ENCODE measurements at places on chromosomes 2 and 18.
A peak's percentile ranks its signal among the peaks of the same experiment; 100 is the strongest.

- DNase-seq = no peak
Measured at GRCh38 chr2:88680266-88680902, 11.1 kb upstream of the RPIA start.

DNA sequence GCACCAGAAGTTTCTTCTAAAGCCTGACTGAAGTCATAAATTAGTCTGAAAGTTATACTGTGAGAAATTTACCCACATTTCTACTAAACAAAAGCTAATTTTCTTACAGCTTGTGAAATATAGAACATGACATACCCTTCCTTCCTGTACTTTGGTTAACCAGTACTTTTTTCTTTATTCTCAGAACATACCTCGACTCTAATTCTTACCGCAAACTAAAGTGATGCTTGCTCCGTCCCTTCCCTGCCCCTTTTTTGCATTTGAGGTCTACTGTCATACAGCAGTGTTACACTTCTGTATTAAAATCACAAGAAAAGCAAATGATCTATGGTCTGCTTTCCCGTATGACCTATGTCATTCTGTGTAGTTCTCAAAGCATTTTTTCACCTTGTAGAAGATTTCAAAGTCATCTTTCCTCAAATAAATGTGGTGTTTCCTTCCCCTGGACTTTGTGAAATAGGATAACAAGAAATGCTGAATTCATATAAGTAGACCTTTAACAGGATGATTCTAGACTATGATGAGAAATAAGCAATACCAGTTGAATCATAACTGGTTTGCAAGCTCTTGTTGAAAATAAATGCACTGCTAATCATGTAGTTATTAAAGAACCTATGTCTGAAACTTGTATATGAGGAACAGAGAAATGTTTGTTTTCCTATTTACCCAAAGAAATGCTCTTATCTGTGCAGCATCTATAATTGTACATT lies 30.4 kb downstream of the CYTIP start:
- no peak for DNase-seq

DNA sequence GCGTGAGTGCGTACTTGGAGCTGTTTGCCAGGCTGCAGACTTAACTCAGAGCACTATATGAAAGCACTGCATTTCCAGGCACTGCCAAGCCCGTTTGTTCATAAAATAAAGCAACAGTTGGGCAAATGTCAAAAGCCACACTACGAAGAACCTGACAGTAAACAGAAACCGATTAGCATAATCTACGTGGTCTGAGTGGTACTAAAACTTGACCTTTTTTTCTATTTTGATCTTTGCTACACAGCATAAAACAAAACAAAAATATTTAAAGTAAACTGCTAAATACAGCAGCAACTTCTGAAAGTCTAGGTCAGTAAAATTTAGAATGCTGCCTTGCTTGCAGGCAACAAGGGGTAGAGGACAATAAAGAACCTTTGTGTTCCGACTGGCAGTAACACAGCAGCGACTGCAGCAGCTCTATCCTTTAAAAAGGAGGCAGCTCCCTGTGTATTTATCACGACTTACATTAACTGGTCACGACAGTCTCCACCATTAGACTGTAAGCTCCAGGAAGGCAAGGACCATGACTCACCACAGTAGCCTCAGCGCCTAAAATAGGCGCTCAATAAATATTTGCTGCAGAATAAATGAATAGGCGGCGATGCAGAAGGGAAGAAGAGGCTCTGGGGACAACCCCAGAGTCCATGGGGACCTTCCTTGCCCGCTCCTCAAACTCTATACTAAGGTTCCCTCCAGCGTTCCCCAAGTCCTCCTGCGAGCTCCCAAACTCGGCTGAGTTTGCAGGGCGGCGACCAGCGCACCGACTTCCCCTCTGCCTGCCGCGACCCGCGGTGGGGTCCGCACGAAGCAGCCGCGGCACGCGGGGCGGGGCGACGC lies 902 bp downstream of the SS18 start:
- no peak for DNase-seq

DNA sequence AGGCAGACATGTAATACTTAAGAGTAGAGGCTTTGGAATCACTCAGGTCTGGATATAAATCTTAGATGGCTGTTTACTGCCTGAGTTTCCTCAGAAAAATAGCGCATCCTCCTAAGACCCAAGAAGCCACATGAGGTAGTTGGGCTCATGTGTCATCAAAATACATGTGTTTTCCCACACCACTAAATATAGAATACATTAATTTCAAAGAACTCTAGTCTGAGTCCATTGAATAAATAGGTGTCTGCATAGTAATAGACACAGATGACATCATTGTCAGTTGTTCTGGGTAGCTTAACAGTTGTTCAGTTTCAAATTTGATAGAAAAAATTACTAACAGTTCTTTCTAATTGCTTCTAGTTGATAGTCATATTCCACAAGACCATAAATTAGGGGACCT lies 9.6 kb downstream of the PPP1R1C start:
- no peak for DNase-seq

- no peak for DNase-seq
Measured at GRCh38 chr2:62685256-62685655, 20.3 kb upstream of the EHBP1 start.

- peak; percentile 29 for DNase-seq
Measured at GRCh38 chr2:72157871-72158771, 10.5 kb upstream of the CYP26B1 start.

DNA sequence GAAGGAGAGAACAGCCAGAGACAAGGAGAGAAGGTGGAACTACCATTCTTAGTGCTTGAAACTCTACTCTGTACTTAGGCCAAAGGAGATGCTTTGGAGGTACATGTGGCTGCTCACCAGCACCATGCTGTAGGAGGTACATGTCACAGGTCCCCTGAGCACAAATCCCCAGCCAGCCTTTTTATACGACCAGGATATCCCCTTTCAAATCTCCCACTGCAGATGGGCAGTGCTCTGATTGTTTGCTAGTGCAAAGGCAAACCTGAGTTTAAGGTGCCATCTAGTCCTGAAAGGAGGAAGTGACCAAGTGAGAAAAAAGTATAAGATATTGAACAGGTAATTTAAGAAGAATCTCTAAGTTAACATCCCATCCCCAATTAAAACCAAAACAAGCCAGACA lies 17.1 kb upstream of the TTC21B start:
- DNase-seq = no peak

DNA sequence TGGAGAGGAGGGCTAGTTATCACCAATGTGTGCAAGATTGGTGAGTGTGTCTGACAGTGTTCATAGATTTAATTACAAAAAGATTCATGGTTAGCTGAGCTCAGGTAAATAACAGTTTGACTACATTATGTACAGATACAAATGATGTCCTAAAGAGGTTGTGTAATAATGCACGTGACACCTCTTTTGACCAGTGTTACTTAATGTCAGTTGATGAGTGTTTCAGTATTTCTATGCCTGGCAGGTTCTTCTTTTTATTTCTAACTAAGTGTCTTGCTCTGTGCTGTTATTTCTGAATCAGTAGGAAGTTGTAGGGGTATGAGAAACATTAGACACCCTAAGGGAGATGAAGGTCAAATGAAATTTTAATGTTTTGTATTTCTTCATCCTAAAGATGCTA lies 7.9 kb upstream of the INHBB start:
- DNase-seq = no peak

GRCh38 chr18:69916412-69916811 lies 31.3 kb downstream of the CD226 start:
- DNase-seq = no peak

DNA sequence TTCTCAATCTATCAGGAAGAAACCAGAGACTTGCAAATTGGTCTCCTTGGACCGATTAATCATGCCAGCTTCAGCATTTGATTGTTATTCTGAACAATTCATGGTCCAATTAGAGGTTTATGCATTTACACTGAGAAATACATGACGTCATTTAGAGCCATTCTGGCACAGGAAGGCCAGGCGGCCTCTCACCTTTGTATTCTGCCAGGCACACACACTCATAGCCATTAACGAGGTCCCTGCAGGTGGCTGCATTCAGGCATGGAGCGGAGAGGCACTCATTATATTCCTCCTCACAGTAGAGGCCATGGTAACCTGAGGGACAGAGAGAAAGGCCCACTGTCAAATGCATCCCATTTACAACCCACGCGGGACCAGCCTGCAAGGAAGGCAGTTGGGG lies 146.8 kb upstream of the PID1 start:
- DNase-seq = no peak

GRCh38 chr2:31081492-31081891 lies 56.7 kb downstream of the GALNT14 start:
- no peak for DNase-seq

DNA sequence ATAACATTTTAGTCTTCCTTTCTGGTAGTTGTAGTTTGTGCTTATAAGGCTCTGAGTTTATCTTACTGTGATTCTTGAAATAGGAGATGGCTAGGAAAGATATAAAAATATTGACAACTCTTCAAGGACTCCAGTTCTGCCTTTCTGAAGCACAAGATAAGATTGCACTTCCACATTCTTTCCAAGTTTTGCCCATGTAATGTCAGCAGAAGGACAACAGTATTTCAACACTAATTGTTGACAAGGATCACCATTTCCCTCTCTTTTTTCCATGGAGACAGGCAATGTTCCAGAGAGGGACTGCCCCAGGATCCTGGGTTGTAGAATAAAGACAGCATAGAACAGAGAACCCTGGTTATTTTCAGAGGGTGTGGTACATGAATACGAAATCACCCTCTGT lies 279.1 kb upstream of the CNTNAP5 start:
- no peak for DNase-seq

DNA sequence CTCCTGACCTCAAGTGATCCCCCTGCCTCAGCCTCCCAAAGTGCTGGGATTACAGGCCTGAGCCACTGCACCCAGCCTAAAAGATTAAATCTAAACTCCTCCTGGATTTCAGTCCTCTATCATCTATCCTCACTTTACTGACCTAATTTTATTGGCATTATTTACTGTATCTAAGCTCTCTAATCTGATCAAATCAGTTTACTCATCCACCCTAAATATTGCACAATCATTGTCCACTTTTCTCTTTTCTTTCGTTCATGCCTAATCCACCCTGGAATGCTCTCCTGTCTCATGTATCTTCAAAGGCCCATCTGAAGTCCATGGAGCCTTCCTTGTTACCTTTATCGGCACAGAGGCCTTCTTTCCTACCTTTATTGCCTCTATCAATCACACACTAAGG lies 31.6 kb upstream of the GPR155 start:
- no peak for DNase-seq

- DNase-seq = no peak
Measured at GRCh38 chr2:173028671-173029070, 47.0 kb upstream of the MAP3K20 start.

DNA sequence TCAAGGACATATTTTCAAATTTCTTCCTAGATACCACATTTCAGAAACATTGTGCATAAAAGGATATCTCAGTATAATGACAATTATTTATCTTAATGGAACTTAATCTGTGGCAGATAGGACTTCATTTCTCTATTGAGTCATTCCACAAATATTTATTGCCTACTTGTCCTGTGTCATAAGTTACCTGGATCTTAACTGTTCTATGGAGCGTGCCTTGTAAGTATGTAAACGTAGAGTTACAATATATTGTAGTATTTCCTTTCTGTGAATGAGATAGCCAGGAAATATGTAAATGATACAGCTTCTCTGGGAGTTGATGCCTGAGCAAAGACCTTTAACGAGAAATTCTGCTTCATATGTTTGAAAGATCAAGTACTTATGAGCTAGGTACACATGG lies 2.5 kb downstream of the AGFG1 start:
- DNase-seq = no peak

GRCh38 chr18:74137920-74138538 lies 9.6 kb downstream of the FBXO15 start:
- no peak for DNase-seq

DNA sequence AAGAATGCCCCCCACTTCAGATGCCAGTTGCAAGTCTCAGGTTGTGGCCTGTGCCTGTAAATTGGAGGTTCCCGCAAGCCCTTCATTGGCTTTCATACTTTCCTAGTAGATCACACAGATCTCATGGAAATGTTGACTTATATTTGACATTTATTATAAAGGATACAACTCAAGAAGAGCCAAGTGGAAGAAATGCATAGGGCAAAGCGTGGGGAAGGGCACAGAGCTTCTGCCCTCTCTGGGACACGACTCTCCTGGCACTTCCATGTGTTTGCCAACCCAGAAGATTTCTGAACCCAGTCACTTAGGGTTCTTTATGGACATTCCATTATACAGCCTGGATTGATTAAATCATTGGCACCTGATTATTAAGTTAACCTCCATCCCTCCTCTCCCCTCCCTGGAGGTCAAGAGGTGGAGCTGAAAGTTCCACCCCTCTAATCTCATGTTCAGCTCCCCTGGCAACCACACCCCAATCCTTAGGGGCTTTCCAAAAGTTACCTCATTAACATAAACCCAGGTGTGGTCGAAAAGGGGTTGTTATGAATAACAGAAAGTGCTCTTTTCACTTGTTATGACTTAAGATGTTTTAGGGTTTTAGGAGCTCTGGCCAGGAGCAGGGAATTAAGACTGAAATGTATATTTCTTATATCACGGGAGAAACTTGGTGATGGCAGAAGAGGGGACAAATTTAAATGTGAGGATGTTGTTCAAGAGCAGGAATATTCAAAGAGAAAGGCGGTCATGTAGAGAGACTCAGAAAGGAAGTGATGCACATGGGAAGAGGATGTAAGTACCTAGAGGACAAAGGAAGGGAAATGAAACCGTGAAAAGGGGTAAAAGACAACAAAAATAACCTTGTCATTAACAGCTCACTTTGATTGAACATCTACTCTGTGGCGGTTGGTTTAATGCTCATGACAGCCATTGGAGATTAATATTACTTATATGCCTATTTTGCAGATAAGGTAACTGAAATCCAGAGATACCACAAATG lies 31.8 kb downstream of the SP100 start:
- DNase-seq = no peak

DNA sequence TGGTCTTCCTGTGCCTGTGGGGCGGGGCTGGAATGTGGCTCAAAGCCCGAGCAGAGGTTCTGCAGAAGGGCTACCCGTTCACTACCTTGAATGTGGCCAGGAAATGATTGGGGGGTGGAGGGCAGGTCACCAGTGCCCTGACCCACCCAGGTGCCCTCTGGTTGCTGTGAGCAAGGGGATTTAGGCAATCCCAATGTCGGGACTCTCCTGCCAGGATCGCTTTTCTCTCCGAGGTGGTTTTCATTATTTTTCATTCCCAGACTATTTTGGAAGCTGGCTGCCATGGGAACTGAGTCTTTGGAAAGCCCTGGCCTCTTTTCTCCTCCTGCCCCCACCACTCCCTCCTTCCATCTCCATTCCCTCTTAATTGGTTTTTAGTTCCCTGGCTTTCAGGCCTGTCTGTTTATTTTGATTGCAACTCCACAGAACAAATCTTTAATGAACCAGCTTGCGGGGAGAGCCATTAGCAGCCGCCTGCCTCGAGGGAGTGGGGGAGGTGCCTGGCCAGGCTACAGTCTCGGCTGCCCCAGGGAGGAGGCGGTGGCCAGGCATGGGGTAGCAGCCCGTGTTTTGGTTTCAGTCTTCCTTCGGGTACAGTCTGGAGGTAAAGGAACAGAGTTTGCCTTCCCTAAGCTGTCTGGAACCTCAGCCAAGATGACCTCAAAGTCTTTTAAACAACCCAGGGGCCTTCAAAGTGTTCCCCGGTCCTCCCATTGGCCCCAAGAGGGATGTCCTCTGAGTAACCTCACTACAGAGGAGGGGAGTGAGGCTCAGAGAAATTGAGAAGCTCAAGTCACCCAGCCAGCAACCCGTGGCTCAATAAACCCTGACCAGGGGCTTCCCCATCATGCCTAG lies 114.4 kb upstream of the HAAO start:
- DNase-seq = peak; percentile 90

GRCh38 chr2:240214790-240215675 lies 74.6 kb upstream of the OTOS start:
- DNase-seq = peak; percentile 72

All from posterior cingulate gyrus (tissue), 11 donors.